ENCODE measurements at places on chromosomes 2 and 18.
A peak's percentile ranks its signal among the peaks of the same experiment; 100 is the strongest.

DNA sequence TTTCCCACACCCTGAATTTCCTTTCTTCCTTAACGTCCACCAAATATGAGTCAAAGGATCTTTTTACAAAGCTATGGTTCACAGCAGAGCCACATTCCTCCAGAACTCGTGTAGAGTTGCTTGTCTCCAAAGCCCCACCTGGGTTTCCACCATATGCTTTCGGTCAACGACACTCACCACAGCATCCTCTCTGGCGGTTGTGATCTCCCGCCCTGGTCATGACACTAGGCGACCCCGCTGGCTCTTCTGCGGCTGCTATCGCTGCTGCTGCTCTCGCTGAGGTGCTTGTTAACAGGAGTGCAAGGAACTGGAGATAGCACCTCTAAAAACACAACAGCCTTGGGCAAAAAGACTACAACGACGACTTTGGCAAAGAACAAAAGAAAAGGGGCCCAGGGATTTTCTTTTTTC, 340 bp downstream of the SLC40A1 start:
- no peak for DNase-seq

DNA sequence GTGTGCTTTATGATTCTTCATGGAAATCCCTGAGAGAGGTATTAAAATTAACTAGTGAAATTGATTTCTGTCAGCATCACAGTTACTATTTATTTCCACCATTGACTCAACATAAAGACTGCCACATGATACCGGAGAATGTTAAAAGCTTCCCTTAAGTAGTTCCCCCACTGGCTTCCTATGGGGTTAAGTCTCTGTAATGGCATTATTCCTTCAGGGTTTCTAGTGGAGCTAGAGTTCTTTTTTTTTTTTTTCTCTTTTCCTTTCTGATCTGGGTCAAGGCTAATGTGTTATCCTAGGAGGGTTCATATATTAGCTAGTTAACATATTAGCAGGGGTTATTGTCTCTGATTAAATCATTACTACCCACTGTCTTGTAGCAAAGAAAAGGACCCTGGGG, 1919.1 kb upstream of the PIK3C3 start:
- no peak for DNase-seq

DNA sequence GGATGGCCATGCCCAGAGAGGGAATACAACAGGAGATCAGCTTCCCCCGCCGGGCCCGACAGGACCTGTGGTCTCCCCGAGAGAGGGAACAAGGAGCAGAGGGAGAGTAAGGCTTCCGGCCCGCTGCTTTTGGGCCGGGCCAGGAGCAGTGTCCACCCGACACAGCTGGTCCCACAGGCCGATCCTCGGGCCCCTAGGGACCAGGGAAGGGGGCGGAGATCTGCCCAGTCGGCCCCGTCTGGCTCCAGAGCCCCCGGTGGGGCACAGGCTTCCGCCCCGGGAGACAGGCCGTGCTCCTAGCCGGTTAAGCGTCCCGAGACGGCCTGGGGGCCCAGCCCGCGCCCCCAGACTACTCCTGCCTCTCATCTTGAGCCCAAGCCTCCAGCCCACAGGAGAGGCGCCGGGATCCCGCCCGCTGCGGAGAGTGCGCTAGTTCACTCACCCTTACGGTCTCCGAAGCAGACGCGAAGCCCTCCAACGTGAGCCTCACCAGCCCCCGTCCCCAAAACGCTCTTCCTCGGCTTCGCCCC, at the start of gene MCFD2:
TSS of gene MCFD2 (minus strand) at position 526 of the 530 bp plus-strand sequence. CDS start 6,635 bp downstream, outside the sequence.
- DNase-seq = no peak

- no peak for DNase-seq
Measured at GRCh38 chr2:144703852-144704708, 184.2 kb upstream of the ZEB2 start.

- peak; percentile 48 for DNase-seq
Measured at GRCh38 chr2:28408764-28409599, 16.3 kb downstream of the FOSL2 start.

DNA sequence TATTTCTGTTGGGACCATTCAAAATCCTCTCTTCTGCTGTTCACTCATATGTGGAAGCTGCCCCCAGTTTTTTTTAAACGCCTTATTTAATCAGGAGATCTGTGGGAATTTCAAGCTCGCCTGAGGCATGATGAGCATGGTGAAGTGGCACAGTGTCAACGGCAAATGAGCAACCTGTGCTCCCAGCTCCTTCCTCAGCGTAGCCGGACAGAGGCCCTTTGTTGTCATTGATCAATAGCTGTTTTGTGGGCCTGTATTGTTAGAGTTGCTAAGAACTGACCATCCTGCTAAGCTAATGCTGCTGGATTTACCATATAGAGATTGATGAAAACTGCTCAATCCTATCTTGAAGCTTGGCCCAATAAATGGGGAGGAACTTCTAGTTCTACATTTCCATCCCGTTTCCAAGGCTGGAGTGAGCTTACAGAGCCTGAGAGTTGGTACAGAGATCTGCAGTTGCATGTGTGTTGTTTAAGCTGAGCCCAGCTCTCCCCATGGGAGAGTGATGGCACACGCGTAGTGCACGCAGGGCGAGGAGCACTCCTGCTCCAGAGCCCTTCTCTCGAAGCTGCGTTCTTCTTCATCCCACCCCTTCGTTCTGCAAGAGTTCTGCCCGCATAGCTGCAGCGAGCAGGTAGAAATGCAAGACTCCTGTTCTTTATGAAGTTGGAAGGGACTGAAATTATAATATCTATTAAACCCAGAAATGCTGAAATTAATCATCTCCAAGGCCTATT, 108.8 kb downstream of the RTN4 start:
- DNase-seq = no peak

DNA sequence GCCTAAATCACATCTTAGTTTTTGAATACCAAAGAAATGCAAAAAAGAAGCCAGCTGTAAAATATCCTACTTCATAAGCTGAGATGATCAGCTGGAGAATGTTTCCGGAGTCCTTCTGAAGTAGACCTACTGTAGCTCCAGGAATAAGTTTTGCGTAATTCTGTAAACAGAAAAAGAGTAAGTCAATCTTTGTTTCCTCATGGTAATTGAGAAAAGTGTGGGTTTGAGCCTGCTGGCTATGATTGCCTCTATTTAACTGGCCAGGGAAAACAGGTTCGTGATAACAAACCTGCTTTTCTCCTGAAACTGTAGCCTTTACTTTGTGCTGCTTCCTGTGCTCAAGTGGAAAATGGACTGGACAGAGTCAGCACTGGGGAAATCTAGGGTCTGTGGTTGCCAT, 58.2 kb downstream of the ITGB6 start:
- no peak for DNase-seq

- DNase-seq = no peak
Measured at GRCh38 chr18:3610813-3611212, 160.8 kb downstream of the TGIF1 start.

GRCh38 chr2:45280794-45281193, 271.5 kb upstream of the SIX2 start:
- DNase-seq = no peak

GRCh38 chr2:146523196-146523595, 1321.6 kb upstream of the ACVR2A start:
- no peak for DNase-seq

GRCh38 chr2:55242617-55243016, 10.1 kb downstream of the RPS27A start:
- no peak for DNase-seq

DNA sequence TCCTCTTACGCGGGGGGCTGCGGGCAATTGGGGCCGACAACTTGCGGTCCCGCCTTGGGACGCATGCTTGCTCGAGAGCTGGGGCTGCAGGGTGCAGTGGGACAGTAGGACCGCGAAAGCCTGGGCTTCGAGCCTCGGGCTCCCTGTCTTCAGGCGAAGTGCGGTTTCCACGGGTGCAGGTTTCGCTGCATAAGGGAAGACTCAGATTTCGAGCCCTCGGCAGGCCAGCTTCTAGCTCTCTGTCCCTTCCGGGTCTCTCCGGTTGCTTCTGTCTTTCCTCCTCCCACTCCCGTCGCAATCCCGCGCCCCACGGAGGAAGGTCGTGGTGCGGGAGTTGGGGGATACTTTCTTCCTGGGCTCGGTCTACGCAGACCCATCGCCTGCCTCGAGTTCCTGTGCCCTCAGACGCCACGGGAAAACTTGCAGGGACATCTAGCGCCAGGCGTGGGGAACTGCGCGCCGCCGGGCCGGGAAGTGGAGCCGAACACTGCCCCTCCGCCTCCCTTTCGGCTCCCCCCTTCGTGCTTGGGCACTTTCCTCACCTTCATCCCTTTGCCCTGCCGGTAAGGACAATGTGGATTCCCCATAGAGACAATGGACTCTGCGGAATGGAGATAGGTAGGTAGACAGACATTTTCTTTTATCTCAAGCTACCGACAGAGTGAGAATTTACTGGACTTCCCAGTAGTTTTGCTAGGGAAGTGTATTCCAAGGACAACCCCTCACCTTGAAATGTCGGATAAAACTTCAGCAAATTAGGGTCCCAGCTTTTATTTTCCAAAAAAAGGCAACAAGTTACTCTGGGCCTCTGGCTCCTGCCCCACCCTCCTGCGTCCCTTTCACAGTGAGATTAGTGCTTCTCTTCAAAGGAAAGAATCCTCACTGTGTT, 4.2 kb upstream of the HOXD13 start:
- no peak for DNase-seq

DNA sequence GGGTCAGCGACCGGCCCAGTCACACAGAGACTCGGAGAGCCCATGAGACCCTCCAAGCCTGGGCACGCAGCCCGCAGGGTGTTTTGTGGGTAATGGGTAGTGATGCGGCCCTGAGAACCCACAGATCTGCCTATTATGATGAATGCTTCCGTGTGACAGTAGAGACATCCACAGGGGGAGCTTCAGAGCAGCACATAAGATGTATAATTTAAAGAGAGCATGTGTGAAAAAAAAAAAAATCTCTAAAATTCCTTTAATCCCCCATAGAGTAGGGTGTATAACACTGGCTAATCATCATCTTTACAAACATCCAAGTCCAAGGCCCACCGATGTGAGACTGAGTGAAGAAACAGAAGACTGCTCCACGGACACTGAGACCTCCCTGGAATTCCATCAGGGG, 34.6 kb downstream of the BIN1 start:
- DNase-seq = no peak

GRCh38 chr2:210072922-210073509, 70.6 kb downstream of the RPE start:
- DNase-seq = no peak

- DNase-seq = no peak
Measured at GRCh38 chr2:143718745-143719144, 589.5 kb downstream of the ARHGAP15 start.

DNA sequence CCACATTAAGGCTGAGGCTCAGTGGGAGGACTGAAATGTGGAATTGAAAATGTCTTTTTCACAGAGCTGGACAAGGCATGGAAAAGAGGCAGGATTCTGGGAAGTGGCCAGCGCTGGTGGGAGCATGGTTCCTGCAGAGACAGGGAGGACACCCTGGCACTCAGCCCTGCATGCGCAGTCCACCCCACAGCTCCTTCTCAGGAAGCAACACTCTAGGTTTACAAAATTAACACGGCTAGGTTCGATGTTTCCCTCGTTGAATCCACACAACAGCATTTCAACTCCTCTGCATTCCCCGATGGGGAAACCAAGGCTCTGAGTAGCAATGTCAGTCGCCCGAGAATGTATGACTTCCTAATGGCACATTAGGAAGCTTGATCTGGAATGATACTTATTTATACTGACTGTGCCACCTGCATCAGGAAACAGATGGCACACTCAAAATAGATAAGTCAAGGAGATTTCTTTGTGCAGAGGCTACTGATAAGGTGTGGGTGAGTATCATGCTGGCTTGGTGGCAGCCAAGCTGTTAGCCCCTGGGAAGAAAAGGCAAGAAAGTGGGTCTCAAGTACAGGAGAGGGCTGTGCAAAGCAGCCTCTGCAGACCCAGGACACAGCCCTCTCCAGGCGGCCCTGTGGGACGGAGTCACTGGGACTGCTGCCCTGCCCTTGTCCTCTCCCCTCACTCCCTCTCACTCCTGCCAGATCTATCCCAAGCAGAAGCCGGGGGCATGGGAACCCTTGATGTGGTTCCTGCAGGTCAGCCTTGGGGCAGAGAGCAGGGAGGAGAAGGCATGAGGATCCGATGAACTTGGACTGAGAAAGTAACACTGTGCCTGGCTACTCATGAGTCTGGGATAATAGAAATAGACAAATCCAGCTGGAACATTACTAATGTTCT, 158.4 kb upstream of the FHL2 start:
- DNase-seq = no peak

DNA sequence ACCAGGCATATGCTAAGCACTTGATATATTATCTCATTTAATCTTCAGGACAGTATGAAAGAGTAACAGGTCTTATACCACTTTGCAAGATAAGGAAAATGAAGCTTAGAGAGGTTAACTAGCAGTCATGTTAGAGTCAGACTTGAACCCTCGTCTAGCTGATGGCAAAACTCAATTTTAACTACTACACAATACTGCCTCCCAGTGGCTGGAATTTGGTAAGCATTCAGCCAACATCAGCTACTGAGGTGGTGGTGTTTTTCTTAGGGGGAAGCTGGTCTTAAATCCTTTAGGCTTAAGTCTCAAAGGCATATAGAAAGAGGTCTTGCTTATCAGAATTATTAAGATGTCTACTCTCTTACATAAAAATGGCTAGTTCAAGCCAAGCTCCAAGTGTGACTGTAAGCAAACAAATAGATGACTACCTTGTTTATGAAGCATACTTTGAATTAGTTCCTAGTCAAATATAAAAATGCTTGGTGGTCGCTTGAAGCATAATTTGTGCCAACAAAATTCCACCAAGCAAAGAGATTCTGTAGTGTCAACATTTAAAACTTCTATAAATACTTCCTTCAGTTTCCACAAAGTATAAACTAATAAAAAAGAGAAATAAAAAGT, 325.4 kb upstream of the FIGN start:
- DNase-seq = no peak

DNA sequence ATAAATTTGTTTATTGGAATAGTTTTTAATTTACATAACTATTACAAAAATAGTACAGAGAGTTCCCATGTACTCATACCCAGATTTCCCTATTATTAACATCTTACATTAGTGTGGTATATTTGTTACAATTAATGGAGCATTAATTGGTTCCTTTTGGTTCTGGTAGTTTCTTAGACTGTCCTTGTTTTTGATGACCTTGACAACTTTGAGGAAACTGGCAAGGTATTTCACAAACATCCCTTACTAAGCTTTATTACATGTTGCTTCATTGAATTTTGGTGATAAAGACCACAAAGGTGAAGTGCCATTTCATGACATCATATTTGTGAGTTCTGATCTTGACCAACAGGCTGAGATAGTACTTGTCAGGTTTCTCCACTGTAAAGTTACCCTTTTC, 379.0 kb upstream of the GCFC2 start:
- no peak for DNase-seq

GRCh38 chr2:54456612-54457322, 640 bp downstream of the SPTBN1 start:
- DNase-seq = no peak

DNA sequence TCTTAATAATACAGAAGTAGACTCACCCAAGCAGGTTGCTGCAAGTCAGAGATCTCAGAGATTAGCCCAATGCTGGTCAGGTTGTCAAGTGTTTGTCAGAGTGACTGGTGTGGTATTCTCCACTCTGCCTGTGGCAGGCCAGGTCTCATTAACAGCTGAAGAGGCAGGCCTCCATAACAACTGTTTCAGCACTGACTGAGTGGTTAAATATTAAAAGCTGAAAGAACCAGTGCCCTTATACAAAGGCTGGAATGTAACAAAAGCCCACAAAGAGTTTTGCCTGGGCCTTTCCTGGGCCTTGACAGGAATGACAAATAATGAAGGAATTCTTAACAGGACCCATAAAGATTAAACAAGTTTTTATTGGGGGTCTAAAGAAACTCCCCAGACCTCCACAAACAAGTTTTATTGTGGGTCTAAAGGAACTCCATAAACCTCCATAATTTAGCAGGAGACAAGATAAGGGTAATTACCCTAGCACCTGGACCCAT, 26.8 kb downstream of the SULT1C2 start:
- DNase-seq = no peak

- DNase-seq = no peak
Measured at GRCh38 chr2:113896791-113897190, 6.9 kb downstream of the ACTR3 start.

GRCh38 chr2:108935271-108935741, 53.7 kb downstream of the EDAR start:
- DNase-seq = no peak
